ENCODE measurements at places on chromosomes 16 and 17. TPM values are rescaled to one million over a fixed set of nuclear protein-coding genes. Genes with fewer than 3 reads are reported as not detected.

- DNase-seq = no peak
- H3K4me1 ChIP-seq = peaks cover 6% of the 10 kb centered on the region
- H3K27me3 ChIP-seq = no peaks in the 10 kb centered on the region
- peaks cover 2% of the 10 kb centered on the region for H3K36me3 ChIP-seq
- H3K27ac ChIP-seq = no peak overlapping the region
These were observed 453 bp upstream of the WFIKKN1 start for GRCh38 chr16:630249-630814.

DNA sequence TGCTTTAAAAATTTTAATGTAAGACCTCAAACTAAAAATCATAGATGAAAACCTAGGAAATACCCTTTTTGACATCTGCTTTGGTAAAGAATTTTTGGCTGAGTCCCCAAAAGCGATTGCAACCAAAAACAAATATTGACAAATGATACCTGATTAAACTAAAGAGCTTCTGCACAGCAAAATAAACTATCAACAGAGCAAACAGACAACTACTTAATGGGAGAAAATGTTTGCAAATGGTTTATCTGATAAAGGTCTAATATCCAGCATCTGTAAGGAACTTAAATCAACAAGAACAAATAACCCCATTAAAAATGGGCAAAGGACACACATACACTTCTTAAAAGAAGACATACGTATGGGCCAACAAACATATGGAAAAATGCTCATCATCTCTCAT lies 242.5 kb downstream of the BCAS3 start:
- H3K27ac ChIP-seq = no peak overlapping the region
- H3K4me3 ChIP-seq = no peak overlapping the region

Gene PRSS22
- not detected for total RNA-seq

DNA sequence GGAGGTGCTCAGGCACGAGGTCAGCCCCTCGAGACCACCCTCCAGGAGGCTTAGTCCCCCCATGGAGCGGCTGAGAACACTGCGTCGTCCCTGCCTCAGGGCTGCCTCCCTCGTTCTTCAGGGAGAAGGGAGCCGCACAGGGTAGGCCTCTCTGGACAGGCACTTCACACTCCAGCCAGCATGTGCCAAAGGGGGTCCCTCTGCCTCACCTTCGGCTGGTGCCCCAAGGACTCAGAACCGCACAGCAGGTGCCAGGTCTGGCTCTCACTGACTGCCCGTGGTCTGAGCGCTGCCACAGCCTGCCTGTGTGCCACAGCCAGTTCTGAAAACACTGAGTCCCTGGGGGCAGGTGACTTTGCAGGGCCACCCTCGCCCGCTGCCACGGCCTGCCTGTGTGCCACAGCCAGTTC lies 7.1 kb downstream of the P2RX5 start:
- H3K4me3 ChIP-seq = no peak overlapping the region
- no peak for DNase-seq
- peaks cover 12% of the 10 kb centered on the region for H3K36me3 ChIP-seq
- H3K27ac ChIP-seq = no peak overlapping the region

Gene CD300LF
- total RNA-seq = not detected

GRCh38 chr17:6548034-6548433 lies 8.3 kb downstream of the PITPNM3 start:
- no peak for DNase-seq
- H3K27me3 ChIP-seq = peaks cover 7% of the 10 kb centered on the region
- H3K36me3 ChIP-seq = no peaks in the 10 kb centered on the region
- peaks cover 13% of the 10 kb centered on the region for H3K4me1 ChIP-seq
- peak overlapping the region; percentile 24 for H3K27ac ChIP-seq

Data from activated CD4-positive, alpha-beta memory T cell treated with anti-CD3 and anti-CD28 coated beads, Interleukin-2, amount 10 ng/mL, durations not matched to agents 7 days and 5 days (primary cell).